Activated CD4-positive, alpha-beta T cell treated with anti-CD3 and anti-CD28 coated beads for 1 hour (primary cell): ENCODE measurements at places on chromosomes 11 and 22.

DNA sequence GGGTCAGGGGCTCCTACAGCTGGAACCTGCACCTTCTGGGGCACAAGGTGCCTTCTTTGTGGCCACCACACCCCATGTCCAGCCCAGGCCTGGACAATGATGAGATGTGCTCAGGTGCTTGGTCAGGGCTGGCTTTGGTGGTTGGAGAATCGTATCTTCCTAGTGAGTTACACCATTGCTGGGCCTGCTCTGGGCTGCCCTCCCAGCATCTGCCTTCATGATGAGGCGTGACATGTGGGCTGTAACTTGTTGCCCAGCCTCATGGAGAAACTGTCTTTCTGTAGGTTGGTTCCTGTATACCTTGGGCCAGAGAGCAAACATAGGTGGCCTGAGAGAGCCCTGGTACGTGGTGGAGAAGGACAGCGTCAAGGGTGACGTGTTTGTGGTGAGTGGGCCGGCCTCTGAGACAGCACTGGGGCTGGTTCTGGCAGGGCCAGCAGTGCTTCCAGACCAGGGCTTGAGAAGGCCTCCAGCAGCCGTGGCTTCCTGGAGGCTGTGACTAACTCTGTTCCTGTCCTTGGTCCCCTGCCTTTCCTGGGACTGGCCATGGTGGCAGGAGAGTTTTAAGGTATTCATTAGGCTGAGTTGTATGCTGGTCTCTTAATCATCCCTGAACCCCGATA lies 18.1 kb downstream of the TRMU start:
- DNase-seq, result no peak

- no peak for DNase-seq
These were observed 296.0 kb downstream of the CTTN start for GRCh38 chr11:70694371-70694770.

- DNase-seq, result no peak
These were observed 39.7 kb downstream of the ADAMTS15 start for GRCh38 chr11:130487924-130488815.

- no peak for DNase-seq
These were observed 3.4 kb downstream of the SCGB1D4 start for GRCh38 chr11:62295504-62295903.

- DNase-seq, result no peak
These were observed 166.2 kb downstream of the PGR start for GRCh38 chr11:100963375-100963774.

DNA sequence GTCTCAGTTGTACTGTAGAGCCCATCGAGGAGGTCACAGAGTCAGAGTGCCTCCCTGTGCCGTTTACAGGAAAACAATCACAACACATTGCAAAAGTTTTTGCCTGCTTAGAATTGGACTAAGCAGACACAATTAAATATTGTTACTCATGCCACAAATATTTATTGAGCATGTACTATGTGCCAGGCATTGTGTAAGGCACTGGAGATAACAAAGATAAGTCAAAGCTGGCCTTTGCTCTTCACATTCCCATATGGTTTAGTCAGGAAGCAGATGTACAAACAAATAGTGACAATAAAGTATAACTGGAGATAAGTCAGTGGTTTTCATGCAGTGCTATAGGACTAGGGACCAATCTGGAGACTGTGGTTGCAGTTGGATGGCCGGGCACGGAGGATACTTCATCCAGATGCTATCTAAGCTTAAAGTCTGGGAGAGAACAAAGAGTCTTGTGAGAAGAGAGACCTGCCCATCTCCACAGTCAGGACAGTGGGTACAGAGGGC lies 550.7 kb downstream of the INSC start:
- DNase-seq, result no peak

- DNase-seq, result no peak
These were observed 1.3 kb downstream of the TCN1 start for GRCh38 chr11:59865031-59865430.

DNA sequence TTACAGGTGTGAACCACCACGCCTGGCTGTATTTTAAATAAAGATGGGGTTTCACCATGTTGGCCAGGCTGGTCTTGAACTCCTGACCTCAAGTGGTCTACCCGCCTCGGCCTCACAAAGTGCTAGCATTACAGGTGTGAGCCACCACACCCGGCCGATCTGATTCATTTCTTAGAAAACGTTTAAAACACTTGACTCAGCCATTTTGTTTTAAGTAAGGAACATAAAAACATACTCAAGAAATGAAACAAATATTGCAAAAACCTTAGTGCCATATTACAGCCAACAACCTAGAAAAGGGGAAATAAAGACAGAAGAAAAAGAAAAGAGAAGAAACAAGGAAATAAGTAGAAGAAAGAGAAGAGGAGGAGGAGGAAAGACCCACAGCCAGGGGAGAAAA lies 17.4 kb downstream of the LRFN4 start:
- DNase-seq, result no peak

DNA sequence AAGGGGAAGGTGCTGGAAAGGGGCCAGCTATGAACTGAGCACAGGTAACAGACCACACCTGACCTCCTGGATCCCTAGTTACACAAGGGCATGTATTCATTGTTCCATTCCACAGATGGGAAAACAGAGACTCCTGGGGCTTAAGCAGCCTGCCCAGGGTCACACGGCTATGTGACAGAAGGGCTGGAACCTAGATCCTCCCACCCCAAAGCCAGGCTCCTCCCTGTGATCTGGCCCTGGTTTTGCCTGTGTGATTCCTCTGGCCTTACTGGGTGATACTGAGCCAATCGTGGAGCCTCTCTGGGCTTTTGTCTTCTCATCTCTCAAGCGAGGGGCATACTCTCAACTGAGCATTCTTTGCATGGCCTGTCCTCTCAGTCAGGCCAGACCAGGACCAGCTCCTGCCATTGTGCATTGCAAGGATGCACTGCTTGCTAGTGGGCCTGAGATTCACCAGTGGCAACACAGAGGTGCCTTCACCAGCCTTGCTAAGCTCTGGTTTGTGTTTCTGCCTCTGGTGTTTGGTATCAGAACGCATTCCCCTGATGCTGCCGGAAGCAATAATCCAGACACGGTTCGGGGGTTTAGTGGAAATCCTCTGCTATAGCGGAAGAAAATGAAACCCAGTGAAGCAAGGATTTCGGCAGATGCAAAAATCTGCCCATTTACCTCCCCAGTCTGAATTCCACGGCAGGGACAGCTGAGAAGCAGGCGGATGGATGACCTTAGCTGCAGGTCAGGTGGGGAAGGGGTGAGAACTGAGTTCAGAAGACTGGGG lies 226.6 kb downstream of the ST3GAL4 start:
- no peak for DNase-seq

- DNase-seq, result no peak
These were observed 189.0 kb downstream of the DDX10 start for GRCh38 chr11:108853864-108854263.

DNA sequence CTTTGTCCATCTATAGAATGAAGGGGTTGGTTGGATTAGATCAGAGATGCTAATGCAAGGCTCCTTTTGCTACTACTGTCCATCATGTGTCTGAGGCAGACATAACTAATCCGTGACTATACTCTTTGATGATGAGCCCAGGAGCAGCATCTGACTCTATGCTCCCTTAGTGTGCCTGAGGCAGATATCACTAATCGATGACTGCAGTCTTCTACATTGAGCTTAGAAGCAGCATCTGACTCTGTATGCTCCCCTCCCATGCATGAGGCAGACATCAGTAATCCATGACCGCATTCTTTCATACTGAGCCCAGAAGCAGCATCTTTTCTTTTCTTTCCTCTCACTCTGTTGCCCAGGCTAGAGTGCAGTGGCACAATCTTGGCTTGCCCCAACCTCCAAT lies 4.2 kb downstream of the TCN2 start:
- no peak for DNase-seq

GRCh38 chr11:76284161-76284560 lies 77.9 kb upstream of the WNT11 start:
- DNase-seq, result no peak

DNA sequence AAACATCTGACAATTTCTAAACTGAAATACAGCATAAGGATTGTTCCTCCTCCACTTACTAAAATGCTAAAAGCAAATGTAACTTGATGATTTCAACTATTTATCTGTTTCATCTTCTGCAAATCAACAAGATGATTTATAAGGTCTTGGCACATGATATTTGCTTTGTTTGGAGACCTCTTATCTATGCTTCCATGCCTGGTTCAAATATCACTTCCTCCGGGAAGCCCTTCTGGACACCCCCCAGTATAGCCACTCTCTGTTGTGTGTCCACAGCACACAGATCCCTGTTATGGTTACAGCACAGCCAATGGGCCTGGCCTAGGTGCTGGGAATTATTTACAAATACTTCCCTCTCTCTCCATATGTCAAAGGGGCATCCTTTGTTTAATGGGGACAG lies 114.8 kb downstream of the C11orf58 start:
- no peak for DNase-seq

GRCh38 chr11:35029979-35030682 lies 108.8 kb upstream of the CD44 start:
- no peak for DNase-seq

DNA sequence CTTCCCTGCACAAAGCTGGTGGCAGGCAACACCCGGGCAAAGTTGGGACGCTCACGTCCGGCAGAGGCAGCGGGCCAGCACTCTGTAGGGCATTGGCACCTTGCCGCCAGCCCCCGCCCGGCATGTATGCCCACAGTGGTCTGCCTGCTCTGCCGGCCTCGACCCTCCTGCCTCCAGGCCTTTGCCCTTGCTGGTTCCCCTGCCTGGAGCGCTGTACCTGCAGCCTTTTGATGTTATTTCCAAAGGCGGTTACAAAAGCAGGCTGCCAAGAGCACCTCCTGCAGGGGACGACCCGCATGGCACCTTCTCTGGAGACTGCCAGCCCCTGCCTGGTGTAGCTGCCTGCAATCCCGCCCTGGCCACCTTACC lies 56.5 kb upstream of the SHISAL1 start:
- DNase-seq, result no peak

DNA sequence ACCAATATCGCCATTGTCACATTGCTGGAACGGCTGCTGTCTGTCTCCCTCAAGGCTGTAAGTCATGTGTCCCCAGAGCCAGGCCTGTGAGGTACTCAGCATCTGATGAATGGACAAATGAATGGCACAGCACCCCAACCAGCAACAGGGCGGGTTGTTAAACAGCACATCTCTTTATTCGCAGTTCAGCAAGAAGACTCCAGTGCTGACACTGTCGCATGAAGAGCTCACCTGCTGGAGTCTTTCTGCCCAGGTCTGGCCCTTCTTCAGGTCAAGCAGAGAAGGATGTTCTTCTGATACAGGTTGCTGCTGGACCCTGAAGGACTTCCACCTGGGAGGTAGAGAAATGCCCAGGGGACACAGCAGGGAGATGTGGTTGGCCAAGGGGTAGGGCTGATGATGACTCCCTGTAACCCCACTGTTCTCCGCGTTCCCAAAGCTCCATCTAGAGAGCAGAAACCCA lies 4.8 kb downstream of the SPATA19 start:
- no peak for DNase-seq

DNA sequence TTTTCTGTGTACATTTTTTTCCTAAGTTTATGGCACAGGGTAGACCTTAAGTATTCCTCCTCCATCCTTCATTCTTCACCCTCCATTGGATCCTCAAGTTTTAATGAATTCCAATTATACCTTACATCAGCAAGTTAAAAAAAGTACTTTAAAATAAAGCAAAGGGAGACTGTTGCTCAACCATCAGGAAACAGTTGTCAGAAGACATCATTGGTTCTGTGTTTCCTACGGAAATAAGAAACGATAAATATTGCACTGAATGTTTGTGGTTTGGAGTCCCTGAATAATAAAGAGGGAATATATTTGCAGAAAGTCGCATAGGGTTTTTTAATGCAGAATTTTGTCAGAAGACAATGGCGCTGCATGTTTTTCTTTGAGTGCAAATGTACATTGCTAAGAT lies 28.1 kb upstream of the LDHA start:
- no peak for DNase-seq

- no peak for DNase-seq
These were observed 45.8 kb downstream of the PLAAT5 start for GRCh38 chr11:63445118-63445517.

- no peak for DNase-seq
These were observed 13.0 kb downstream of the MRPL21 start for GRCh38 chr11:68890490-68891231.

GRCh38 chr11:20670932-20671403 lies 1.6 kb downstream of the NELL1 start:
- DNase-seq, result no peak

- no peak for DNase-seq
These were observed 60.6 kb downstream of the DGCR2 start for GRCh38 chr22:19061471-19062138.

GRCh38 chr22:16609548-16610261 lies 17.1 kb upstream of the CCT8L2 start:
- DNase-seq, result no peak

DNA sequence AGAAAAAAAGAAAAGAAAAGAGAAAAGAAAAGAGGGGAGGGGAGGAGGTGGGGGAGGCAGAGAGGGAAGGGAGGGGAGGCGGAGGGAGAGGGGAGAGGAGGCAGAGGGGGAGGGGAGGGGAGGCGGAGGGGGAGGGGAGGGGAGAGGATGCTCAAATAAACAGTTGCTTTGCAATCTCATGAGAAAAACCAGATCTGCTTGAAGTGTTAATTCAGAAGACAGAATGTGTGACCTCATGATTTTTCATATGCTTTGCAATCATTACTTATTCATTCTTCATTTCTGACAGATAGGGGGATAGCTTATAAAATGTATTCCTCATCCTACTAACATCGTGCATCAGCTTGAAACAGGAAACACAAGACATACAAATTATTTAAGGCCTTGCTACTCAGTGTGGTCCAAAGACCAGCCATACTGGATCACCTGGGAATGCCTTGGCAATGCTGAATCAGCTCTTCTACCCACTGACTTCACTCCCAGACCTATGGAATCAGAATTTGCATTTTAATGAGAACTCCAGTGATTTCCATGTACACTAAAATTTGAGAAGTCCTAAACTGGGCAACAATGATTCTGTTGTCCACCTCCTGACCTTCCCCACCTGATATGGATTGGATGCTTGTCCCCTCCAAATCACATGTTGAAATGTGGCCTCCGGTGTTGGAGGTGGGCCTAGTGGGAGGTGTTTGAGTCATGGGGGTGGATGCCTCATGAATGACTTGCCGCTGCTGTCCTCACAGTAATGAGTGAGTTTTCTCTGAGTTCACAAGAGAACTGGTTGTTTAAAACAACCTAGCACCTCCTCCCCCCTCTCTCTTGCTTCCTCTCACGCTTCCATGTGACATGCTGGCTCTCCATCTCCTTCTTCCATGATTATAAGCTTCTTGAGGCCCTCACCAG lies 69.2 kb downstream of the CCDC34 start:
- no peak for DNase-seq

GRCh38 chr11:102240502-102240901 lies 76.8 kb upstream of the BIRC3 start:
- DNase-seq, result no peak

GRCh38 chr11:64153812-64154211 lies 12.1 kb downstream of the MACROD1 start:
- no peak for DNase-seq

DNA sequence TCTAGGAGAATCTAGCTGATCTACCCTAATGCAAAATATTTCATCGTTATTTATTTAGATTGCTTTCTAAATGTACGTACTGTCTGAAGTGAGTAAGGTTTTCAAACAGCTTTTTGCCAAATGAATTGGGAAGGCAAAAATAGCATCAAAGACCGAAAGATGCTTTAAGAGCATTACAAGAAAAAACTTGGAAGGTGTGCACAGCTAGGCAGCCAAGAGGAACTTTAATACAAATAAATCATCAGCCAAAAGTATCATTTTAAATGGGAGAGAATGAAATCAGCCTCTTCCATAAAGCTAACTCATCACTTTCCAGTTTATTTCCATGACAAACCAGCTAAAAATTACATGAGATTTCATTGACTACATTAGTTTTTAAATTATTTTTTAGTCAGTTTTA lies 30.2 kb upstream of the CFAP300 start:
- DNase-seq, result no peak

- DNase-seq, result no peak
These were observed 367.1 kb upstream of the PDGFD start for GRCh38 chr11:104531075-104531474.
